ENCODE measurements at places on chromosomes 7 and 10.

DNA sequence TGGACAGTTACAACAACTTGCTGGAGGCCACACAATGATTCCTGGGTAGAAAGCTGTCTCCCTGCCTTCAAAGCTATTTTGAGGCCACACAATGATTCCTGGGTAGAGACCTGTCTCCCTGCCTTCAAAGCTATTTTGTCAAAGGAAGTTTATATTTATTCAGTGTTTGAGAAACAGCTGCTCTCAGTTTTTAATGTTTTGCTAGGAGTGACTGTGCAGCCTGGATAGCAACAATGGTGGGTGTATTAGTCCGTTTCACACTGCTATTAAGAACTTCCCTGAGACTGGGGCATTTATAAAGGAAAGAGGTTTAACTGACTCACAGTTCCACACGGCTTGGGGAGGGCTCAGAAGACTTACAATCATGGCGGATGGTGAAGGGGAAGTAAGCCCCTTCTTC lies 3.9 kb upstream of the SGPL1 start:
- no peak for DNase-seq

DNA sequence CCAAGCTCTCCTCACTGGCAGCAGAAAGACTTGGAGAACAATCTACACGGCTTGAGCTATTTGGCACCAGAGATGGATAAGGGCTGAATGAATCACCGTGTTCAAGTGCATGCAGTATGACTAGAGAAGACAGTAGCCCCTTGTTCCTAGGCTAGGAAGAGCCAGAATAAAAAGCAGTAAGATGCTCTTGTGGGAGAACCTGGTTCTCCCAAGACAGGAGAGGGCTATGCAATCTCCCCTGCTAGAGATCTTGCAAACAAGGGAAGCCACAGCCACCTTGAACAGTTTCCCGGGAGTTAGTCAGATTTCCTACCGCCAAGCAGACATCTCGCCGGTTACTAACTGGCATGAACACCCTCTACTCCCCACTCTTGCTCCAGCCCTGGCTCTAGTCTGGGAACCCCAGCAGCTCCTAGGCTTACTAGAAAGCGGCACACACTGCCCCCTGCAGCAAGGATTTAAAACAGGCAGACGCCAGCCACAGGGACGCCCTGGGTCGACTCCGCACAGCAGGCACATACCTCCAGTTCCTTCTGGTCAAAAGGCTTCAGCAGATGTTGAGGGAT lies 107.3 kb downstream of the SMURF1 start:
- no peak for DNase-seq

GRCh38 chr10:34145715-34146114 lies 669.4 kb downstream of the PARD3 start:
- DNase-seq, result no peak

DNA sequence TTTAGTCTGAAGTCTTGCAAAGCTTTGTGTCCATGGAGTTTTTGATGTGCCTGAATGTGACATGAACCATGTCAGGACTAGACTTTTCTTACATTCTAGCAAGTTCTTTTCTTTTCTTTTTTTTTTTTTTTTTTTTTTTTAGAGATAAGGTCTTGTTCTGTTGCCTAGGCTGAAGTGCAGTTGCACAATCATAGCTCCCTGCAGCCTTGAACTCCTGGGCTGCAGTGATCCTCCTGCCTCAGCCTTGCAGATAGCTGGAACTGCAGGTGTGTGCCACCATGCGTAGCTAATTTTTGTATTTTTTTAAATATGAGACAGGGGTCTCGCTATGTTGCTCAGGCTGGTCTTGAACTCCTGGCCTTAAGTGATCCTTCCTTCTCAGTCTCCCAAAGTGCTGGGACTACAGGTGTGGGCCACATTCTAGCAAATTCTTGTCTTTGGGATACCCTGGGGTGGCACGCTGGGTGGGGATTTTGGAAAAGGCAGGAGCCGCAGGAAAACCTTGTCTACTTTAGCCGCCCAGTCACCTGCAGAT lies 152.8 kb downstream of the SVIL start:
- DNase-seq, result no peak

DNA sequence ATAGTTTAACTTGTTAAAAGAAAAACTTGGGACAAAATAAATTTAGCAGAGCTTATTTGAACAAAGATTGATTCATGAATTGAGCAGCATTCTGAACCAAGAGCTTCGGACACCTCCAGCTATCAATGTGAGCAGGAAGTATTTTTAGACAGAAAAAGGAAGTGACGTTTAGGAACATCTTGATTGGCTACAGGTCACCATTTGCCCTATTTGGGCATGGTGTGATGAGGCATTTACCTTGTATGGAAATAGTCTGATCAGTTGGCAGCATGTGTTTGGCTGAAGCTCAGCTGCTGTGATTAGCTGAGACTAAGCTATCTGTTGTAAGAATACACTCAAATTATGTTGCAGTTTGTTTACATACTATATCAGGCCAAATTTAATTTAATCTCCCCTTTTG lies 185.1 kb downstream of the ATRNL1 start:
- DNase-seq, result no peak

GRCh38 chr7:4288791-4289394 lies 393.2 kb upstream of the FOXK1 start:
- DNase-seq, result no peak

DNA sequence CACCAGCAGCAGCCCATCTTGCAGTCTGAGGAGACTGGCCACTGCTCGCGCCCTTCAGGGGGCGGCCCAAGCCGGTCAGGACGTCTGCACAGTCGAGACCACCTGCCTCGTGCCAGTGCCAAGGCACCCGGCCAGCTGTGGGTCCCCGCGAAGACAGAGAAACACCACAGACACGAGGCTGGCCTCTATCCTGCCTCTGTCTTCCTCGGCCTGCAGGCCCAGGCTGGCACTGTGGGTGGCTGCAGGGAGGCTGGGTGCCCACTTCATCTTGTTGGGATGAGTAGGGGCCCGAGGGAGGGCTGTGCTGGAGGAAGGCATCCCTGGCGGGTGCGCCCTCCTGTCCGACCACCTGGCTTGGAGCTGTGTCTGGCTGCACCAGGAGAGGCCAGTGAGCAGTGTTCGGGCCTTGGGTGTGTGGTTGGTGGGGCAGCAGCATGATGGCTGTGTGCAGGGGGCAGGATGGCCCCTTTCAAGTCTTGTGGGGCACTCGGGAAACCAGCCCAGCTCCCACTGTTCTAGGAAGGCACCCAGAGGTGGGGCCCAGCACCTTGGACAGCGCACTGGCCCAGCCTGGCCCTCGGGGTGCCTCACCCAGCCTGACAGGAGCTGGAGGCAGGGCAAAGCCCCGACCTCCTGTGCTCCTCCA lies 7.3 kb downstream of the DPYSL4 start:
- no peak for DNase-seq

DNA sequence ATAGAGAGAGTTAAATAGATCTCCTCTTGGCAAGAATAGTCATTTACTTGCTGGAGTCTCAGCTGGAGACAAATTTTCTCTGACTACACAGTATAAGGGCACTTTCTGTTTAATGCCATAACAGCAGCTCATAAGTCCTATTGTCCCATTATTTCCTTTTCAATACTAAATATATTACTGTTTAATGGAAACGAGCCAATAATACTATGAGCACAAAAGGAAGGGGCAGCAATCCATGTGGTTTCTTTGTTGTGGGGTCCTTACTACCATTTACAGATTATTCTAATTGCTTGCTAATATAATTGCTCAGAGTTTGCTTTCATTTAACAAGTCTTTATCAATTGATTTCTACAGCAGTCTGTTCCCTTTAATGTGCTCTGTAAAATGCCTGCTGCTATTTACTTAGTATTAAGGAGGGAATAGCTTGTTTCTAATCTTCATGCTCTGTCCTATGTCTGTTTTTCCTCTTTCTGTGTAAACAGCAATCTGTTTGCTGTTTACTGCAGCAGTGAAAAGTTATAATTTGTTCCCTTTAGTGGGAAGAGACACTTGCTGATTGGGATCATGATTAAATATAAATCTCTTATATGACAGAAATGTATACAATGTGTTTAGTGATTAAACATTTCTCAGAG lies 296.2 kb upstream of the SMIM30 start:
- no peak for DNase-seq

- no peak for DNase-seq
These were observed 260.9 kb downstream of the SLC25A13 start for GRCh38 chr7:96061009-96061408.

- no peak for DNase-seq
These were observed 44.8 kb upstream of the HPSE2 start for GRCh38 chr10:99280472-99280871.

DNA sequence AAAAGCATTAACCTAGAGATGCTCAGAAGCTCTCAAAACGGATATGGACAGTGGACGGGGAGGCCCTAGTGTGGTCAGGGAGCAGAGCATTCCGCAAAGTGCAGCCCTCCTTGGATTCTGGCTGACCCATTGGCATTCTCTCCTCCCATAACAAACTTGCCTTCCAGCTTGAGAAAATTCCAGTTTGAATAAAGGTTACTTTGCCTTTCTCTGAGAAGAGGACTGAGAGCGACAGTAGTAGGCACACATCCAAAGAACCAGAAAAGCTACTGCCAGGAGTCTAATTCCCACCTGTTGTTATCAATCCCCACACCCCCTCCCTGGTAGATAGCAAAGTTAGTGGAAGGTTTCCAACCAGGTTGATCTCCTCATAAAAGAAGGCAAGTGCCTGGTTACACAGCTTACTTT lies 84.7 kb upstream of the TRIL start:
- DNase-seq, result no peak

DNA sequence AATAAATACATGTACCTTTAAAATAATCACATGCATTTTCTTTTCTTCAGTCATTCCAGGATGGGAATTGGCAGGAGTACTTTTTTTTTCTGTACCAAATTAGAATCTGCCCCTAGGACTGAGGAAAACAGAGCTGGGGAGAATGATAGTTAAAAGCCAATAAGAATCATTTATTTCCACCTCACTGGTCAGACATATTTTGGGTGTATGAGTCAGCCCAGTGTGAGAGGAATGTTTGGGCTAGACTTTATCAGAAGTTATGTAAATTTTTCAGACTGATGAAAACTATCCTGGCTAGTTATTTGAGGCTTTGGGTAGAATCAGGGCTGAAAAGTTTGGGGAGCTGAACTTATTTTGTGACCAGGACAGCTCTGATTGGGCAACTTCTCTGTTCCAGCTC lies 303.1 kb upstream of the NPSR1 start:
- no peak for DNase-seq

DNA sequence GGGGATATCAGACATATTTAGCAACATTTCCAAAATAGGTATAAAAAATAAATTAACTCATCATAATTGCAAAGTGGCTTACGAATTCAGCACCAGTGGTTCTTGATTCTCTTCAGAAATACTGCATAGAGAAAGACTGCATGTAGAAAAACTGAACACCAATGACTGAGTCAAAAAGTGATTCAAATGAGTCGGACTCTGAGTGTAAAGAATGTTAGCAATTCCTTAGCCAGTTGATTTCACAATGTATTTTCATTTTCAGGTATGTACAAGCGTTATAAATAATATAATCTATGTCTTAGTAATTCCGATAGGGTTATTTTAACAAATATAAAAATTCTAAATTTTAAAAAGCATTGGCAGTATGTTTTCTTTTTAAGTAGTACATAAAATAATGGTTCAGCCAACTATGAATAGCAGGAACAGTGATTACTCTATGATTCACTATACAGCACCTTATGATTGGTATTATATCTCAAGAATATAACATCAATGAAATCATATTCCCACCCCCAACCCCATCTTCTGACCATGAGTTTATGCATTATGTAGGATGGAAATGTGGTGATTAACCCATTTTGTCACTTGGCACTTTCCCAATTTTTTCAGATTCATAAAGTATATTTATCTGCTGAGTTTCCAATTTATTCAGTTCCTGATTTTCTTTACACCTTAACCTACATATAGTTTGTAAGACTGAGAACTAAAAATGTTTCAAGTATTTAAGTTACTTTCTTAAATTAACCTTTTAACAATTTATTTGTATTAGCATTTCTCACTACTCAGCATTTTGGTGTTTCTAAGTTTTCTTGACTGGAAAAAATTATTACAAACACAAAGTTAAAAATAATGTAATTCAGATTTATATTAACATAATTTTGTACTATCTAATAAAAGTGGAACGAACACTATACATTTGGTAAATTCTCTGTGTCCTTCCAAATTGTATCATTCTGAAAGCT lies 33.9 kb downstream of the DNAJC1 start:
- no peak for DNase-seq

GRCh38 chr7:18626717-18627116 lies 131.2 kb downstream of the HDAC9 start:
- no peak for DNase-seq

GRCh38 chr10:71368643-71369042 lies 28.1 kb upstream of the CDH23 start:
- DNase-seq, result no peak

GRCh38 chr7:36275735-36276284 lies 113.9 kb upstream of the ANLN start:
- DNase-seq, result no peak

DNA sequence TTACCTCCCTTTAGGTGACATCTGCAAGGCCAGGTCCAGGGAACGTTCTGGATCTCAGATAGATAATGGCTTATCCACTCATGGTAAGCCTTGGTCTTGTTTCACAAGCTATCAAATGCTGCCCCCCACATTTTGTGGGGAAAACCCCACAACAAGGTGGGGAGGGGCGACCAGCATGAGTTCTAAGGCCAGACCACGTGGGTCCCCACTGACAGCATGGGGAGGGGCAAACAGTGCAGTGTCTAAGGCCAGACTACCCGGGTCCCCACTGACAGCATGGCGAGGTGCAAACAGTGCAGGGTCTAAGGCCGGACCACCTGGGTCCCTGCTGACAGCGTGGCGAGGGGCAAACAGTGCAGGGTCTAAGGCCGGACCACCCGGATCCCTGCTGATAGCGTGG lies 102.8 kb downstream of the DIP2C start:
- no peak for DNase-seq

- DNase-seq, result no peak
These were observed 1.4 kb upstream of the FAM204A start for GRCh38 chr10:118343549-118343948.

DNA sequence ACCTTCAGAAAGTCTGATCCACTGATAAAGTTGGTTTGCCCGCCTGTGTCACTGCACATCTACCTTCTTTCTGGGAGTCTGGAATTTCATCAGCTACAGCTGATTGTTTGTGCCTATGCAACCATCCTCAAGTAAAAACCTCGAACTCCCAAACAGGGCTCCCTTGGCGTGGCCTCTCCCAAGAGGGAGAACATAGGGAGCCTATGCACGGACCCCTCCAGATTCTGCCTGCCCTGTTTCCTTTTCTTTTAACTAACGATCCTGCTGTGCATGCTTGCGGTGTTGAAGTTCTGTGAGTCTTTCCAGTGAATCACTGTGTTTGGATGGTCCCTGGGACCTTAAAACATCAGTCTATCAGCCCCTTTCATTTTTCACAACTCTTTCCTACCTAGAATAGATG lies 226.9 kb upstream of the SEMA3D start:
- no peak for DNase-seq

GRCh38 chr10:1267568-1267967 lies 211.4 kb downstream of the WDR37 start:
- DNase-seq, result no peak

DNA sequence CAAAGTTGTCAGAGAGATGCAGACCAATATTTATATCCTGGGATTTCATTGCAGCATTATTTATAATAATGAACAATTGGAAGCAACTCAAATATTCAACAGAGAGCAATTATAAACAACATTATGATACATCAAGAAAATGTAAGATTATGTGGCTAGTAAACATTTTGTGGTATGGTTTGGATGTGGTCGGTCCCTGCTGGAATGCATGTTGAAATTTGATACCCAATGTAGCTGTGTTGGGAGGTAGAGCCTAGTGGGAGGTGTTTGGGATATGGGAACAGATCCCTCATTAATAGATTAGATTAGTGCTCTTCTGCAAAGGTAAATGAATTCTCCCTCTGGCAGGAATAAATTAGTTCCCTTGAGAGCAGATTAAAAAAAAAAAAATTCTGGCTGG lies 350.9 kb downstream of the ANKRD30A start:
- DNase-seq, result no peak

All from stimulated activated CD4-positive, alpha-beta T cell treated with anti-CD3 and anti-CD28 coated beads, Interleukin-15, amount 100 ng/mL, for 1 hour (primary cell).